ENCODE measurements at places on chromosomes 12 and 14.
A peak's percentile ranks its signal among the peaks of the same experiment; 100 is the strongest.

GRCh38 chr14:80425686-80426085 lies 214.4 kb upstream of the DIO2 start:
- no peak for DNase-seq

DNA sequence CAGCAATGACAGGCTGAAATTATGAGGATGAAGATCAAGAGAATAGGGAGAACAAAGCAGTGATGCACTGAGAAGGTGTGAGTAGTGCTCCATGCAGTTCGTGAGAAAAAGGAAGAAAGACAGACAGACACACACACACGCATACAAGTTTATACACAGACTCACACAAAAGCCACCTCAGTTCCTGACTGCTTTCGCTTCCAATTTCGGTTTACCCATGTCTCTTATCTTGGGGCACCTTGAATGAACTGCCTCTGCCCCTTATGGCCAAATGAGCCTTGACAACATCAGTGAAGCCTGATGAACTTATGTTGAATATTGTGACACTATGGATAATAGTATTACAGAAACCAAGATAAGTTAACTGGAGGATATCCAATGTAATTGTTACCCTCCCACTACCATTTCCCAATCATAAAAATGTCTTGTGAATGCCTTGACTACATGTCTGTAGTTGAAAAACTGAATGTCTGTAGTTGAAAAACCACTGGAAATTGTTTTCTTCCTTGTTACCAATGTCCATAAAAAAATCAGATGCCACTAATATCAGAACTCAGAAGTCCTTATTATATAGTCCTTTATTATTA lies 380.4 kb upstream of the DDHD1 start:
- DNase-seq: no peak

DNA sequence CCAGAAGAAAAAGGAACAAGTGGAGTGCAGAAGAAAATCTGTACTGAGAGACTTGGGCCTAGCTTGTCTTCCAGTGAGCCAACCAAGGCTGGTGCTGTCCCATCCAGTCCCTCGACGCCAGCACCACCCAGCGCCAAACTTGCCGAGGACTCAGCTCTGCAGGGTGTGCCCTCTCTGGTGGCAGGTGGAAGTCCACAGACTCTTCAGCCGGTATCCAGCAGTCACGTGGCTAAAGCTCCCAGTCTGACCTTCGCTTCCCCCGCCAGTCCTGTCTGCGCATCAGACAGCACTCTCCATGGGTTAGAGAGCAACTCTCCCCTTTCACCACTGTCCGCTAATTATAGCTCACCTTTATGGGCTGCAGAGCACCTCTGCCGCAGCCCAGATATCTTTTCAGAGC lies 15.6 kb downstream of the CIPC start:
- no peak for DNase-seq

DNA sequence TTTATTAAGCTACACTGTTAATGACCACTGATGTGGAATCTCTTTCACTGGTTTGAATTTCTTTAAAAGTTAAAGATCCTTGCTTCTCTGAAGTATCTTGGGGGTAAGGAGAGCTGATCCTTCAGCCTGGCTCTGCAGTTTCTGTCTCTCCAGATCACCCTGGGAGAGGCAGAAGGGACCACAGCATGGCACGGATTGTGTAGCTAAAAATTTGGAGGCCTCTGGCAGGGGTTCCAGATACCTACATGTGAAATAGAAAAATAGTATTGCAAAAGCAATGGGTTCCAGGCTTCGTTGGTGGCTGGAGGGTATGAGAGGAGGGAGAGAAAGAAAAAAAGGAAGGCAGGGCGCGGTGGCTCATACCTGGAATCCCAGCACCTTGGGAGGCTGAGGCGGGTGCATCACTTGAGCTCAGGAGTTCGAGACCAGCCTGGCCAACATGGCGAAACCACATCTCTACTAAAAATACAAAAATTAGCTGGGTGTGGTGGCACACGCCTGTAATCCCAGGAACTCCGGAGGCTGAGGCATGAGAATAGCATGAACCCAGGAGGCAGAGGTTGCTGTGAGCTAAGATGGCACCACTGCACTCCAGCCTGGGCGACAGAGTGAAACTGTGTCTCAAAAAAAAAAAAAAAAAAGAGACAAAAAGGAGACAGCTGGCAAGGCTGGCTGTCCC lies 3.4 kb downstream of the CHST11 start:
- no peak for DNase-seq

DNA sequence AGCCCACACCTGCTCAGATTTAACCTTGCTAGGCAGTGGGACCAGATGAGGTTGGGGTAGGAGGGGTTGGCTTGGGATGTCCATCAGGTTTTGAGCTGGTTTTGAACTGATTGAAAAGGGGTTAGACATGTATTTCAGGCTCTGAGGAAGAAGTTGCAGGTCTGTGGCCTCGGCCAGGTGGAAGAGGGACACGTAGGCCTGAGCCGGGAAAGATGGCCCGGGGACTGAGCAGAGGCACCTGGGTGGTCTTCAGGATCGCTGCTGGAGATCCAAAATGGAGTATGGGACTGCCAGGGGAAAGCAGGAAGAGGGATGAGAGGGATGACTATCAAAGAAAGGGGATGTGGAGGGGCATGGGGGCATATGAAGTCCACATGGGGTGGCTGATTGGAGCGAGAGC lies 7.6 kb downstream of the NYNRIN start:
- no peak for DNase-seq

DNA sequence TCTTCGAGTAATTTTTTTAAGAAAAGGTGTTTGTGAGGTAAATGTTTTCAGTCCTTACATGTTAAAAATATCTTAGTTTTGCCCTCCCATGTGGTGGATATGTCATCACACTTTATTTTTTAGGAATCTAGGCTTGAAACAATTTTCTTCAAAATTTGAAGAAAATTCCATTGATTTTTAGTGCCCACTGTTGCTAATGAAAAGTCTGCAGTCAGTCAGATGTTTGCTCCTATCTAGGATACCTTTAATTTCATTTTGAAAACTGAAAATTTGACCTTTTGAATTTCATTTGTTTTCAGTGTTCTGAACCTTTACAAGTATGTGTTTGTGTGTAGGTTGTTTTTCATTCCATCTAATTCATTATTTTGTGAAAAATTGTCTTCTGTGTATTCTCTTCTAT lies 105.4 kb downstream of the LRRK2 start:
- no peak for DNase-seq

DNA sequence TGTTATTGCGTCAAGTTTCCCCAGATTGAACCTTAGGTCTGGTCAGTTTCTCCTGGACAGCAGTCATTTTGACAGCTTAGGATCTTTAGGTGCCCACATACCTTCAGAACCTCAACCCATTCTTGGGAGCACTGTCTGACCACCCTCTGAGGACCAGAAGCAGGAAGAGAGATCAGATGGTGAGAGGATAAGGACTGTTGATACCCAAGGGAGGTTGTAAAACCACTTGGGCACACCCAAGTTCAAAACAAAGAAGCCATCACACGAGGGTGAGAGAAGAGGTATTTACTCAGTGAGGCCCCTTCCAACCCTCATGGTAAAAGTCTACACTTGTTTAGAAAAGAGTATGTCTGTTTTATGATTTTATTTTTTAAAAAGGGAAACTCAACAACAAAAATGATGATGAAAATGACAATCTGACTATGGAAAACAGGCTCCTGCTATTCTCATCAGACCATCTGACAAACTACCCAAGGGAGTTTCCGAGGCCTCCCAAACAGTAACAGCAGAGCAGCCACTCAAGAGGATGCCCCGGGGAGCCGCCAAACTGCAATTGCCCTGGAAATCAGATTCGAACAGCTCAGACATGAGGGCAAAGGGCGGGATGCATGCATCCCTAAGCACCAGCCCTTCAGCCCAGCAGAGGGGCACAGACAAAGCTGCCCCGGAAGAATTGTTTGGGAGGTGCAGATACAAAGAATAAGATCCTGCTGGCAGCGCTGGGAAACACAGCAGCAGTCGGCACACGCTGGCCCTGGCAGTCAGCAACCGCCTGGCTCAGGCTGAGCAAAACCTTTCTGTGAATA lies 162.6 kb upstream of the PLEKHG7 start:
- no peak for DNase-seq

- no peak for DNase-seq
Measured at GRCh38 chr14:73884438-73885190, 2.0 kb upstream of the ZNF410 start.

GRCh38 chr14:75519826-75520728 lies 2.2 kb upstream of the BATF start:
- no peak for DNase-seq

DNA sequence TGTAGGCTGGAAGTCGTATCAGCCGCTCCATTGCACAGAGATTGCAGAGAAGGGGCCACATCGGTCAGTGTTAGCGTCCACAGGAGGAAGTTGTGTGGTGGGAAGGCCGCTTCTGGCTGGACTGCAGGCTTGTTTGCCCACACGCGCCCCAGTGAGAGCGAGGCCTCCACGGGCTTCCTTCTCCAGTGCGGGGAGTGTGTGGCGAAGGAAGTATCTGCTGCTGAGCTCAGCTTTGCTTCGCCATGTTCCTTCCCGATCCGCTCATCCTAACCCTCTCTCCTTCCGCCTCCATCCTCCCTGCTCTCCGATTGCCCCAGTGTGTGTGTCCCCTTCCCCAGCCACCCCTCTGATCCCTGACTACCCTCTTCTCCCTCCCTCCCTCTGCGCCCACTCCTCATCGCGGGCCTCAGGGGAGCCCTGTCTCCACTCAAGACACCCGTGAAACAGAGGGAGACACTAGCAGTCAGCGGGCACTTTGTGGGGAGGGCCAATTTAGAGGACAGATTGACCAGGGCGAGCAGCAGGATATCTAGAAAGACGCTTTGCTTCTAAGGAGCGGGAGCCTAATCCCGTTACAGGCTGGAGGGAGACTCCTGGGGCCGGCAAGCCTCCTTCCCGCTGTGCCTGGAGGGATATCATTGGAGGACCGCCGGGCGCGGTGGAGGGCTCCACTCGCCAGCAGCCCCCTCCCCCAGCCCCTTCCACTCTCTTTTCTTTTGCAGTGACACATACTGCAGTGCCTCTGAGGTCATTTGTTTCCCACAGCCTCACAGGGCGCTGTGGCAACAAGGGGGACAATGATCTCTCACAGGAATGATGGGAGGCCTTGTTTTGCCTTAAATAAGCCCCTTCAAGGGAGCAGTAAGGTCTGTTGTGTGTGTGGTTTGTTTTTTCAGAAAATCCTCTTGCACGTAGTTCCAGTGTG lies 428.8 kb downstream of the ZFP36L1 start:
- DNase-seq: peak; percentile 80

DNA sequence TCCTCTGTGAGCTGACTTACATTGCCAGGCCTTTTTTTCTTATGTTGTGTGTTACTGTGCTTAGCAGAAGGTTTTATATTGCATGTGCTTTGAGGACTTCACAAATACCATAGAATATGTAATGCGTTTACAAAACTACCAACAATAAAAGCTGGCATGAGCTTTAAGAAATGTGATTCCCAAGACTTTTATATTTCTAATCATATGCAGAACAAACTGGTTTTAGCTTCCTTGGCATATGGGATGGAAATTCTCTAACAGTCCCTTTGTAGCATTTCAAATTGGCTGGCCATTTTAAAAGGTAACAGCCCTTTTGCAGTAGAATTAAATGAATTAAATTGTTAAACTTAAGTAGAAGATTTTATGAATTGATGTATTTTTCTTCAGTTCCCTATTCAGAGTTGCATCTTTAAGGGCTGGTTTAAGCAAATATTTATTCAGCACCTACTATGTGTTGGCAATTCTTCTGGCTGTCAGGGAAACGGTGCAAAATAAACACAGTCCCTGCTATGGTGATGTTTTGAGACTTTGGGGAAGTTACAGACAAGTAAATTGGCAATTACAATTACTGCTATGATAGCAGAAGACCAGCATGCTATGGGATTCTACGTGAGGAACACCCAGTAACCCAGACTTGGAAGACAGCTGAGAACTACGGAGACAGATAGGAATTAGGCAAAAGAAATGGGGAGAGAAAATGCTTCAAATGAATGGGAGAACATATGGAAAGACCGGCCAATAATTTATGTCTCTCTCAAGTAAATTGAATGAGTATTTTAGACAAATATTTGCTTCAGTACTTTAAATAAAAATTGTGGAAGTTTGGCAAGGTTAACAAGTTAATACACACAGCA lies 446.4 kb downstream of the EGLN3 start:
- DNase-seq: no peak

- DNase-seq: no peak
Measured at GRCh38 chr14:57987051-57987450, 121.2 kb upstream of the SLC35F4 start.

DNA sequence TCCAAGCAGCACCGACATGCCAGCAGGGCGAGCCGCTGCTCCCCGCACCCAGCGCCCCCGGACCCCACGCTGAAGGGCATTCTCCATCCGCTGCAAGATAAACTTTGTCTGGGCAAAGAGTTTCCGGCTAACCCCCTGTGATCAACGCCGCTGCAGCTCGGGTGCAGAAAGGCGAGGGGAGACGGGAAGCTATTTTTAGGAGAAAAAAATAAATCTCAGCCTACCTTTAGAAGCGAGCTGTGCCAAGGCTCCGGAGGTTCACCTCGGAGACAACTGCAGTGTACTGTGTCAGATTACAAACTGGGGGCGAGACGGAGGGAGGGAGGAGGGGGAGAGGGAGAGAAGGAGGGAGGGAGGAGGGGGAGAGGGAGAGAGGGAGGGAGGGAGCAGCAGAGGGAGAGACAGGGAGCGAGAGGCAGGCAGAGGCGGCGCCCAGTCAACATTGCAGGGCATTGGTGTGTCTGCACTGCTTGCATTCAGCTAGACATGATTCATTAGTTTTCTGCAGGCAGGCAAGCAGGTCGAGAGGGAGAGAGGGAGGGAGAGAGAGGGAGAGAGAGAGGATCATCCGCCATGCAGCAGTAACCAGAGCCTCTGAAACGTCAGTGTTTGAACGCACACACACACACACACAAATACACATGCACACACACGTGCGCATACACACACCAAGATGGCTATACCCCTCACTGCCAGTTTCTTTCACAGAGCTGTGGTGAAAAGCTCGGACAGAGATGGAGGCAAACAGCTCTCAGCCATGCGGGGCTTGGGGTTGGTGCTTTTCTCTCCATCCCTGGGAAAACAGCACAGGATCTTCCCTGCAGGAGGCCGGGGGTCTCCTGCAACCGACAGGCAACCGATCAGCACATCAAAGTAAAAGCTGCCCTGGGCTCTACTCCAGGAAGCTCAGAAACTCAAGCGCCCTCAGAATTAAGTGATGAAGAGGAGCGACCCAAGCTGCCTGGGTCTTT lies at the start of gene RIMBP2:
TSS of gene RIMBP2 (minus strand) at position 302 of the 971 bp plus-strand sequence. CDS start 237,286 bp downstream, outside the sequence.
- peak; percentile 50 for DNase-seq

- no peak for DNase-seq
Measured at GRCh38 chr12:59007620-59008019, 87.3 kb upstream of the LRIG3 start.

- no peak for DNase-seq
Measured at GRCh38 chr14:82549306-82549990, 1015.8 kb upstream of the SEL1L start.

GRCh38 chr12:9588749-9589148 lies 19.0 kb downstream of the KLRB1 start:
- no peak for DNase-seq
